K562 (cell line): ENCODE measurements at places on chromosomes 5 and 9. TPM values are rescaled to one million over a fixed set of nuclear protein-coding genes. Genes with fewer than 3 reads are reported as not detected.

- DNase-seq, result no peak
- no peaks in the 10 kb centered on the region for H3K27me3 ChIP-seq
- H3K36me3 ChIP-seq, result no peaks in the 10 kb centered on the region
- H3K4me1 ChIP-seq, result no peaks in the 10 kb centered on the region
Observed at GRCh38 chr9:123537809-123538208, 181.8 kb downstream of the CRB2 start.

DNA sequence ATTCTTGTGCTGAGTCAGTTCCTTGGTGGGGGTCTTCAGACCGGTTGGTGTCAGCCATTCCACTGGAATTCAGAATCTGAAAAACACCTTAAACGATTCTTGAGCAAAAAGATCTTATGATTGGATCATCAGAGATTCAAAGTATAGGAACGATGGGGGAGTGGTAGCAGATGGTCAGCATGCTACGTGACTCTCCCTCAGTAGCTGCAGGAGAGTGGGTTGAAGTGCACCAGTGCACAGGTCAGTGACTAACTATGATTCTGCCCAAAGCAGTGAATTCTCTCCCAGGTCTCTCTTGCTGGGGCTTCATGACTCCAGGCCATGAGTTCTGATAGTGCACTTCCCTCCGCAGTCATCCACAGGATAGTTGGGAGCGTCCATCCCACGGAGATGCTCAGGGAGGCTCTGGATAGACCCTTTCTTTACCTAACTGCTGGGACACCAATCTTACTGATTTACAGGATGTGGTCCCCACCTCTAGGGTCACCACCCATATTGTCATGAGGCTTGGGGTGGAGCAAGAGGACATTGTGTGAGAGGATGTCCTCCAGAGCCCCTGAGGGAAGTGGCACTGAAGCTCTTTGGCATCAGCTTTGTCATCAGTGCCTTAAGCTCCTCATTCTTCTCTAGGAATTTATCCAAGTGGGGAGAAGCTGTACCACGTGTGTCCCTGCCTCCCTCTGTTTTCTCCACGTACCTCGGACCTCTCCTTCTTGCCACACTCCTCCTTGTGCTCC is 62.0 kb downstream of the RASGRF2 start:
- H3K36me3 ChIP-seq, result no peaks in the 10 kb centered on the region
- H3K27me3 ChIP-seq, result peaks cover 33% of the 10 kb centered on the region
- no peak overlapping the region for H3K4me3 ChIP-seq
- no peak overlapping the region for H3K27ac ChIP-seq
- no peaks in the 10 kb centered on the region for H3K4me1 ChIP-seq
- DNase-seq, result no peak

DNA sequence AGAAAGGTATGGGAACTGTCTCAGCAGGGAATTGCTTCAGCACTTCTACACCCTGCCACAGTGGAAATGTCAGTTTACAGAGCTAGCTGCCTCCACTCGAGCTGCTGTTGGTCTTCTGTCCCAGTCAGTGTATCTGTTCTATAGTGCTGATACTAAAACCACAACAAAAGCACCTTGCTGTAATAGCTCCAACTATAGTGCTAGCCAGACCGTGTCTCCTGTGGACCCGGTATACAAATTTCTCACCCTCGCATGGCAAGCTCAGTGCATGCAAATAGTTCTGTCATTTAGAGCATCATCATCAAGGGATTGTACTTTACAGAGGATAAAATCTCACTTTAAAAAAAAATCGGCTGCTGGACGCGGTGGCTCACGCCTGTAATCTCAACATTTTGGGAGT is 51.5 kb upstream of the IQGAP2 start:
- DNase-seq, result no peak
- no peaks in the 10 kb centered on the region for H3K36me3 ChIP-seq
- H3K4me3 ChIP-seq, result no peak overlapping the region
- no peaks in the 10 kb centered on the region for H3K27me3 ChIP-seq
- no peaks in the 10 kb centered on the region; the same call in 2 of the 3 replicates for H3K4me1 ChIP-seq
- H3K27ac ChIP-seq, result no peak overlapping the region

GRCh38 chr5:62572918-62573514 is 5.6 kb upstream of the LRRC70 start:
- no peak overlapping the region for H3K4me3 ChIP-seq
- H3K36me3 ChIP-seq, result peaks cover 17% of the 10 kb centered on the region; the same call in 1 of the 3 replicates
- no peaks in the 10 kb centered on the region for H3K27me3 ChIP-seq
- no peak overlapping the region for H3K27ac ChIP-seq
- DNase-seq, result no peak
- H3K4me1 ChIP-seq, result no peaks in the 10 kb centered on the region

GRCh38 chr9:137106662-137107250 is 7.8 kb downstream of the DPP7 start:
- no peak overlapping the region for H3K27ac ChIP-seq
- DNase-seq, result no peak
- H3K36me3 ChIP-seq, result peaks cover 97% of the 10 kb centered on the region
- H3K4me3 ChIP-seq, result no peak overlapping the region
- no peaks in the 10 kb centered on the region for H3K4me1 ChIP-seq

DNA sequence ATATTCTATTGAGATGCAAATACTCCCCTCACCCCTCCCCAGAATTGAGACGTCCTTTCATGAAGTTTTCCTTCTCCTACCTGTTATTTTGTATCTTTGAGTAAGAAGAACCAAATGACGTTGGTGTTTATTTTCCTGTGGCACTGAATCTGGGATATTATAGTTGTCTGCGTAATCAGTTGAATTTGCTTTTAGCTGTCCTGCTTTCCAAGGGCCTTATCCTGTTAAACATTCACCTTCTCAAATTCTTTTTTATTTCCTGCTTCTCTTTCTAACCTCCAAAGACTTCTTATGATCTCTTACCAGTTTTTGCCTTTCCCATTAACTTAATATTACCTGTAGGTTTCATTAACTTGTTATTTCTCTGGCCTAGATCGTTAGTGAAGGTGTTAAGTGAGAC is 1254.9 kb upstream of the WWC1 start:
- no peak for DNase-seq
- no peaks in the 10 kb centered on the region for H3K27me3 ChIP-seq
- H3K36me3 ChIP-seq, result no peaks in the 10 kb centered on the region
- no peaks in the 10 kb centered on the region for H3K4me1 ChIP-seq
- no peak overlapping the region for H3K27ac ChIP-seq
- H3K4me3 ChIP-seq, result no peak overlapping the region

- H3K4me3 ChIP-seq, result no peak overlapping the region
- no peaks in the 10 kb centered on the region for H3K4me1 ChIP-seq
- no peaks in the 10 kb centered on the region for H3K36me3 ChIP-seq
Observed at GRCh38 chr9:69147041-69147834, 26.8 kb upstream of the TJP2 start.

SHOC1 gene
- total RNA-seq, result not detected in 2 replicates

SPINK4 gene
- 0.80 TPM in 1 of 2 replicates, not detected in the other for total RNA-seq

FRMD3 gene
- 0.29 and 0.51 TPM in 2 replicates for total RNA-seq

PCDHAC2 gene
- total RNA-seq, result not detected in 2 replicates

SLC45A2 gene
- 0.13 and 0.16 TPM in 2 replicates for total RNA-seq
